NCI-H1417 treated with DMSO at 0.1 percent for 48 hours (cell line): ENCODE measurements at places on chromosomes 12 and 14.

- no peak for DNase-seq
Measured at GRCh38 chr12:20657496-20657895, 37.6 kb upstream of the SLCO1C1 start.

DNA sequence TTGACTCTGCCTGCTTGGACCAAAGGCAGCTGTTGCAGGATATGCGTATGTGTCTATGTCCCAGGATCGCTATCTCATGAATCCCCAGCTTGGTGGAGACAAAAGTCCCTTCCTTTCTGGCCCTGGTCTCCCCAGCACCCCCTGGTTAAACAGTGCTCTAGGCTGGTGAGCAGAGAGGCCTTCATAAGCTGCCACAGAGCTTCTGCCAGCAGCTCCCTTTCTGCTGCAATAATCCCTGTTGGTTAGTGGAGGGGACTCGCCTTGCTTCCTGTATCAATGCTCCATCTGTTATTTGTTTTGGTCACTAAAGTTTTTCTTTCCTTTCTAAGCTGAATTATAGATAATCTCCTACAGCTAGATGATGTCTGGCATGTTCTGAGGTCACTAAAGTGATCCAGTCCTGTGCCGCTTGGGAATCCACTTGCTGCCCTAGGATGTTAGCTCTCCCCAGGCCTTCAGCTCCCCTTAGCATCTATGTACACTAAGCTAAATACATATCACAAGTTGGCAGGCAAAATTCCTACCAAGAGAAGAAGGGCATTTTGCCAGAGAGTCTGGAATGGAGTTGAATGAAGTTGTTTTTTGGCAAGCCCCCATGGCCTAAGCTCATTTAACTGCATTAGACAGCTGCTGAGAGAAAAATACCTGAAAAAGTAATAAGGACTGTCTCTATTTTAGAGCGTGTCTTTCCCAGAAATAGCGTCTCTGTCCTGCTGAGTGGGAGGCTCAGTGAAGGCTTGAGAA lies 47.8 kb downstream of the RDH12 start:
- no peak for DNase-seq

- no peak for DNase-seq
Measured at GRCh38 chr12:115351514-115352077, 667.6 kb upstream of the TBX3 start.

DNA sequence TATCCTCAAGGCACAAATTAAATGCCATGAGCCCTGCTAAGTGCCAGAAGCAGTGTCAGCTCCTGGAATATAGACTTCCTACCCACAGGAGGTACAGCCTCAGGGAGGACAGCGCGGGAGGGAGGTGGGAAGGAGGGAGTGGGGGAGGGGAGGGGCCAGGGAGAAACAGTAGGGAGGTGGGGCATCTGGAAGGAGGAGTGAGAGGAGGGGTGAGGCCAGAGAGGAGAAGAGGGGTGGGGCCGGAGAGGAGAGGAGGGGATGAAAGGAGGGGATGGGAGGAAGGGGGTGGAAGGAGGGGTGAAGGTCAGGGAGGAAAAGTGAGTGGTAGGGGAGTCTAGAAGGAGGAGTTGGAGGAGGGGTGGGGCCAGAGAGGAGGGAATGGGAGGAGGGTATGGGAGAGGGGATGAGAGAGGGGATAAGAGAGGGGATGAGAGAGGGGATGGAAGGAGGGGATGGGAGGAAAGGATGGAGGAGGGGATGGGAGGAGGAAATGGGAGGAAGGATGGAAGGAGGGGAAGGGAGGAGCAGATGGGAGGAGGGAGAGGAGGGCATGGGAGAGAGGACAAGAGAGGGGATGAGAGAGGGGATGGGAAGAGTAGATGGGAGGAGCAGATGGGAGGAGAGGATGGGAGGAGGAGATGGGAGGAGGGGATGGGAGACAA lies 9.2 kb upstream of the CCDC197 start:
- no peak for DNase-seq

DNA sequence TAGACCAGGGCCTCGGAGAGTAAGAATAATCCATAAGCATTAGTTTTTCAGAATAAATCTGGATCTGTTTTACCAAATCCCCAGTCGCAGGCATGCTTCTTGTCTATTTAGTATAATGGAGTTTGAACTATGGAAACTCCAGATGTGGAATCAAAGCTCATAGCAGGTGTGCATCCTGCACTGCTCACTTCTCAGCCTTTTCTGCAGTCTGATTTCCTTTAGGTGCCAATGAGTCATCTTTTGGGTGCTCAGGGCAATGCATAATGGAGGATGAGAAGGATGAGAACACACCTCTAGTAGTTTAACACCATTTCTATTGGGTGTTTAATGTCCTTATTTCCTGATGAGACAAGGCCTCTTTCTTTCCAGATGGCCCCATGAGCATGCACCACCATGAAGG lies 961.2 kb downstream of the TMEM121 start:
- no peak for DNase-seq
